ENCODE measurements at places on chromosomes 1 and 21.

DNA sequence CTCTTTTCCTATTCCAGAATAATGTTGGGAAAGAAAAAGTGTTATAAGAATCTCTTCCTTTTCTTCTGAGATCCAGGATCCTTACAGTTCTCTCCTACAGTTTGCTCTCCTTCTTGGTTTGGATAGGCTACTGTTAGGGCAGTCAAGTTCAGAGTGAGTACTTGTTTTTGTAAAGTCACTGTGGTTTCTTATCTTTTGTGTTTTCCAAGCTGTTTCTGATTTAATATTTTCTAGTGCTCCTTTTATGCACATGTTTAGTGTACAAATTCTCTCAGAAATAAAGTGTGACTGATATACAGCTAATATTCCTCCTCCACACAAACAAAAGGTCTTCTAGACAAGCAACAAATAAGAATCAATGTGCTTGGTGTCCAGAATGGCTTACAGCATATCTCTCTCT lies 107.7 kb downstream of the BACH1 start:
- H3K4me3 ChIP-seq: no peak overlapping the region
- H3K27me3 ChIP-seq: no peaks in the 10 kb centered on the region
- no peaks in the 10 kb centered on the region for H3K4me1 ChIP-seq
- H3K36me3 ChIP-seq: no peaks in the 10 kb centered on the region

GRCh38 chr1:109801791-109802135 lies 38.0 kb upstream of the EPS8L3 start:
- no peaks in the 10 kb centered on the region for H3K4me1 ChIP-seq
- no peaks in the 10 kb centered on the region for H3K27me3 ChIP-seq
- no peak overlapping the region for H3K27ac ChIP-seq
- no peak for DNase-seq

- H3K4me1 ChIP-seq: no peaks in the 10 kb centered on the region
- no peaks in the 10 kb centered on the region for H3K36me3 ChIP-seq
- DNase-seq: no peak
- H3K27me3 ChIP-seq: no peaks in the 10 kb centered on the region
- H3K4me3 ChIP-seq: no peak overlapping the region
- no peak overlapping the region for H3K27ac ChIP-seq
Observed at GRCh38 chr1:212797681-212798080, 6.0 kb downstream of the TATDN3 start.

DNA sequence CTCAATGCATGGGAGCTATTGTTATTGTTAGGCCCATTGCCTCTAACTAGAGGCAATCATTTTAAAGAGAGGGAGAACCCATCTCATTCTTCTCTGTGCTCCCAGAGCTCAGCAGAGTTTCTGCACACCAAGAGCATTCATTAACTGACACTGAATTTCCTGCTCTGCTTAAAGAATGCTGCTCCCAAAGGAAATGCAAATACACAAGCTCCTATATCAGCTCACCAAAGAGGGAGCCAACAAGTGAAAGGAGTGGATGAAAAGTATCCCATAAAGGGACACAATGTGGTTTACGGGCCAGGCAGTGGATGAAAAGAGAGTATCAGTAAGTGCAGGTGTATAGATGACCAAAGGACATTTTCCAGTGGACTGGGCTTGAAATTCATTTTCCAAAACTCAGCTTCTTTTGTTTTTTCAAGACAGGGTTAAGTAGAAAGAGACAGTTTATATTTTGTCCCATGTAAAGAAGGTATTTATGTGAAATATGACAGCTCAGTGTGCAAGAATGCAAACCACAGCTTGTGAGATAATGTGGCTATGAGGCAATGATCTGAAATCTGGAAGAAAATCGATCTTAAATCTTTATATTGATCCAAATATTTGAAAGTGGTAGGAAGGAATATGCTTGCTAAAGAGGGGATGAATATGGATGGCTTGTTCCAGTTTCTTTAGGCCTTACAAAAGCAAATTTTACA lies 207.7 kb upstream of the CAMK1G start:
- no peaks in the 10 kb centered on the region for H3K27me3 ChIP-seq
- H3K4me1 ChIP-seq: no peaks in the 10 kb centered on the region
- no peak overlapping the region for H3K27ac ChIP-seq
- no peak overlapping the region for H3K4me3 ChIP-seq

GRCh38 chr1:208036106-208036808 lies 125.3 kb upstream of the CD34 start:
- no peak for DNase-seq
- H3K36me3 ChIP-seq: no peaks in the 10 kb centered on the region
- H3K27ac ChIP-seq: no peak overlapping the region
- no peaks in the 10 kb centered on the region for H3K27me3 ChIP-seq

GRCh38 chr21:25421321-25422028 lies 185.8 kb downstream of the MRPL39 start:
- no peak overlapping the region for H3K27ac ChIP-seq
- DNase-seq: no peak
- no peaks in the 10 kb centered on the region for H3K36me3 ChIP-seq
- no peaks in the 10 kb centered on the region for H3K27me3 ChIP-seq
- H3K4me3 ChIP-seq: no peak overlapping the region

GRCh38 chr1:182263706-182264105 lies 127.9 kb downstream of the GLUL start:
- H3K4me1 ChIP-seq: no peaks in the 10 kb centered on the region
- no peak overlapping the region for H3K27ac ChIP-seq
- H3K27me3 ChIP-seq: no peaks in the 10 kb centered on the region
- DNase-seq: no peak

GRCh38 chr1:16321176-16321867 lies 31.0 kb downstream of the FBXO42 start:
- no peak overlapping the region for H3K4me3 ChIP-seq
- no peak for DNase-seq
- H3K27ac ChIP-seq: no peak overlapping the region
- H3K27me3 ChIP-seq: no peaks in the 10 kb centered on the region
- H3K36me3 ChIP-seq: no peaks in the 10 kb centered on the region

GRCh38 chr1:209552406-209553264 lies 30.9 kb upstream of the CAMK1G start:
- no peak for DNase-seq
- no peaks in the 10 kb centered on the region for H3K27me3 ChIP-seq
- no peak overlapping the region for H3K27ac ChIP-seq
- H3K4me3 ChIP-seq: no peak overlapping the region
- H3K36me3 ChIP-seq: no peaks in the 10 kb centered on the region

GRCh38 chr1:152110860-152111514 lies 4.3 kb downstream of the TCHH start:
- DNase-seq: peak; percentile 60
- H3K4me3 ChIP-seq: peak overlapping the region; percentile 51
- H3K27me3 ChIP-seq: peaks cover 71% of the 10 kb centered on the region
- no peaks in the 10 kb centered on the region for H3K36me3 ChIP-seq
- H3K4me1 ChIP-seq: peaks cover 18% of the 10 kb centered on the region
- H3K27ac ChIP-seq: no peak overlapping the region

DNA sequence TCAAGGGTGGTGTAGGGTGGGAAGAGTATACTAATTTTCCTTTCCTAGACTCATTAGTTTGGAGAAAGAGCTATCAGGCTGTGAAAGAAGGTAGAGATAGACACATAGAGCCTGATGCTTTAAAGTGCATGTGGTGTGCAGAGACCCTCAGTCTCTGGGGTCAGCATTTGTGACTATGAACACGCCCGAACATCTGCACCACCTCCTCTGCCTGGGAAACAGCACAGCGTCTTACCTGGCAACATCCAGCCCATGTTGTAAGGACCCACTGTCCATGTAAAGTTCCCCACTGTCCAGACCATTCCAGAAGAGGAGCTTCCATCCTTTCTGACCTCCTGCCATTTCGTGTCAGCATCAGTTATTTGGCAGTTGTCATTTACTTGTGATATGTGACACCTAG lies 83.4 kb downstream of the KCND3 start:
- no peaks in the 10 kb centered on the region for H3K36me3 ChIP-seq
- no peaks in the 10 kb centered on the region for H3K27me3 ChIP-seq
- H3K4me1 ChIP-seq: no peaks in the 10 kb centered on the region
- H3K27ac ChIP-seq: no peak overlapping the region
- H3K4me3 ChIP-seq: no peak overlapping the region
- DNase-seq: no peak

- no peaks in the 10 kb centered on the region for H3K27me3 ChIP-seq
- DNase-seq: peak; percentile 84
- H3K4me3 ChIP-seq: peak overlapping the region; percentile 90
- peaks cover 4% of the 10 kb centered on the region for H3K36me3 ChIP-seq
- H3K27ac ChIP-seq: peak overlapping the region; percentile 92
Observed at GRCh38 chr1:89525169-89525855, 683 bp downstream of the LRRC8B start.

DNA sequence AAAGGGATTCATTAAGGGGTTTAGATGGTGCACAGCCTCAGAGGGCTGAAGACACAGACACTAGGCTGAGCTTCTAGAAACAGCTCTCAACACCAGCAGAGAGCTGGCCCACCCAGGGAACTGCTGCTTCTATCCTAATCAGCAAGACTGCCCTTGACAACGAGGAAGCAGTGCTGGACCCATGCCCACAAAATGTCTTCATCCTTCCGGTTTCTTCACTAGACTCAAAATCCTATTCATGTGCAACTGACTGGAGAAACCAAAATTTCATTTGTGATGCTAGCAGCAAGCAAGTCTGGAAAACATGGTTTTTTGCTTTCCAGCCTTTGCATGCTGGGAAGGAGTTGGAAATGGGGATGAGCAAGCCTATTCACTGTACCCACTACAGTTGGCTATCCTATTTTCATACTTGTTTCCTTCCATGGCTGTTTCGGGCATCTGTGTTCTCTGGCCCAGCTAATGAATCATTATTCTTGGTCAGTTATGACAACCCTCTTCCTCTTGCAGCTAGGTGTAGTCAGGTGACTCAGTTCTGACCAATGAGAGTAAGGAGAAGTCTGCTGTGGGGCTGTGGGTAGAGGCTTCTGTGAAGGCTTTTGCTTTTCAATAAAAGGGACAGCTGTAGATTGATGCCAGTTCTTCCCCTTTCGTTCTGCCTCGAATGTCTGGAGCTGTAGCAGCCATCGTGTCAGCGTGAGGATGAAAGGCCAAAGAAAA lies 14.6 kb upstream of the TMEM61 start:
- no peak overlapping the region for H3K4me3 ChIP-seq
- no peak overlapping the region for H3K27ac ChIP-seq
- H3K27me3 ChIP-seq: no peaks in the 10 kb centered on the region
- no peaks in the 10 kb centered on the region for H3K36me3 ChIP-seq
- no peak for DNase-seq

DNA sequence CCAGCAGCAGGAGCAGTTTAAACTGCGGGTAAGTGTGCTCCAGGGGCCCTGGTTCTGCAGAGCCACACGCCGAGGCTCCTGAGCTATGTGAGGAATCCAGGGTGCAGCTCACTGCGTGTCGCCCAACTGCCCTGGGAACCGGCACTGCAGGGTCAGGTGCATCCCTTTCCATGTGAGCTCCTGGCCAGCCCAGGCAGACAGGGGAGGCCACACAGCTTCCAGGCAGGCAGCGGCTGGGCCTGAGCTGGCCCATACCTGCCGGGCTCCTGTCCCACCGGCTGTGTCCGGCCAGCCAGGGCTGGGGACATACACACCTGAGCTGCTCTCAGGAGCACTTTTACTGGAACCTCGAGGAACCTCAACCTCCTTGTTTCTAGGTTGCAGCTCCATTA lies 18.6 kb upstream of the COL18A1 start:
- H3K27me3 ChIP-seq: no peaks in the 10 kb centered on the region
- H3K4me1 ChIP-seq: peaks cover 5% of the 10 kb centered on the region
- peak; percentile 70 for DNase-seq

DNA sequence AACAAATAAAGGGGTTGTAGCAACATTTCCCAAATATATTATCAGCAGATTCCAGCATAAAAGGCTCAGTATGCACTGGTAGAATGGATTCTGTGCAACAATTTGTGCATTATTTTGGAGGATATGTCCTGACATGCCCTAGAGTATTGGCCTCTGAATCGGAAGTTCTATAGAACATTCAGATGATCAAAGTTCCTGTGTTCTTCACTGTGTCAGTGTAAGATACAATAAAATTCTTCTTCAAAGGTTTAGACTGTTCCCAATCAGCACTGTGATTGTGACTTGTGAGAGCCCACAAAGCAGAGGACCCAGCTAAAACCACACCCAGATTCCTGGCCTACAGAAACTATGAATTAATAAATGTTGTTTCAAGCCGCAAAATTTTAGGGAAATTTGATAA lies 33.6 kb upstream of the GBP5 start:
- DNase-seq: no peak
- no peaks in the 10 kb centered on the region for H3K36me3 ChIP-seq
- no peaks in the 10 kb centered on the region for H3K4me1 ChIP-seq
- H3K27me3 ChIP-seq: no peaks in the 10 kb centered on the region

DNA sequence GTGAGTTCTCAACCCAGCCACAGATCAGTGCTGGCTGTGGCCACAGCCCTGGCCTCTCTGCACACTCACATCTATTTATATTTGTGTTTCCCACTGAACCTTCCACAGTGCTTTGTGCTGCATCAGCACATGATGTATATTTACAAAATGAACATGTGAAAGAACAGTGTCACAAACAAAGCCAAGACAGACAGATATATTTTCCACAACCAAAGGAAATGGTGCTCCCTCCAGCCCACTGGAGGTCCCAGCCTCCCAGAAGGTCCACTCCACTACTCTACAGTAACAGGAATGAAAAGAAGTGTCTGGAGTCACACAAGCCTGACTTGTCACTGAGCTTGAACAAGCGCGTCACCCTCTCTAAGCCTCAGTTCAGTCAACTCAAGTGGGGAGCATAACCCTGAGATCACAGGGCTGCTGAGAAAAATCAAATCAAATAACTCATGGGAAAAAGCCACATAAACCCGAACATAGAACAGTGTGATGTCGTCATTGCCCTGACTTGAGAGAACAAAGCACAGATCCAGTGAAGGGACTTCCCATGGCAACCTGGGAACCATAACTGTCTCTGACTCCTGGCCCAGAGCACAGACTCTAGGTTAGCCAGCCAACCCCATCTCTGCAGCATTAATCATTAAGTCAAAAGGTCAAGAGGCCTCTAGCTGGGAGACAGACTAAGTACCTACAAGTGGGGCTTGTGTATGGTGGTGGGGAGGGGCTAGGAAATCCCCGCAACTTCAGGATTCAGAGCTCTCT lies 121.2 kb downstream of the TRABD2B start:
- H3K4me1 ChIP-seq: peaks cover 48% of the 10 kb centered on the region
- peak; percentile 89 for DNase-seq
- H3K27ac ChIP-seq: peak overlapping the region; percentile 13
- H3K4me3 ChIP-seq: no peak overlapping the region
- H3K27me3 ChIP-seq: no peaks in the 10 kb centered on the region
- H3K36me3 ChIP-seq: no peaks in the 10 kb centered on the region

Measured in kidney (tissue), 22 donors.